ENCODE measurements at places on chromosomes 7 and 10. TPM values are rescaled to one million over a fixed set of nuclear protein-coding genes. Genes with fewer than 3 reads are reported as not detected.

CH25H gene
- total RNA-seq = 2.2 TPM

SPDYE5 gene
- not detected for total RNA-seq

FANK1 gene
- total RNA-seq = 2.1 TPM

CDH23 gene
- 29.6 TPM for total RNA-seq

UPK3BL2 gene
- 7.1 TPM for total RNA-seq

KLF14 gene
- not detected for total RNA-seq

TEX47 gene
- not detected for total RNA-seq

SPDYE16 gene
- not detected for total RNA-seq

FAM25C gene
- total RNA-seq = not detected

DYNC1I1 gene
- 13.7 TPM for total RNA-seq

ITGB8 gene
- 22.7 TPM for total RNA-seq

CDK1 gene
- total RNA-seq = 2.8 TPM

HABP2 gene
- not detected for total RNA-seq

ANXA8 gene
- total RNA-seq = not detected

AKR1C4 gene
- total RNA-seq = not detected

ADAMTS14 gene
- not detected for total RNA-seq

CUZD1 gene
- total RNA-seq = 0.45 TPM

EFCAB10 gene
- not detected for total RNA-seq

TMEM176A gene
- 47.7 TPM for total RNA-seq

ESYT2 gene
- total RNA-seq = 166 TPM

GPR158 gene
- total RNA-seq = 0.06 TPM

GIMAP7 gene
- 15.8 TPM for total RNA-seq

TUBAL3 gene
- not detected for total RNA-seq

SRGN gene
- 74.0 TPM for total RNA-seq

EIF4EBP2 gene
- 81.6 TPM for total RNA-seq

NKX1-2 gene
- total RNA-seq = not detected

FASTK gene
- 45.7 TPM for total RNA-seq

PRR15 gene
- total RNA-seq = 0.42 TPM

SYNPO2L gene
- total RNA-seq = not detected

TWNK gene
- total RNA-seq = 11.1 TPM

ANKRD2 gene
- 1.2 TPM for total RNA-seq

BTBD16 gene
- total RNA-seq = not detected

UBTD1 gene
- total RNA-seq = 10.8 TPM

RET gene
- 1.7 TPM for total RNA-seq

NEUROD6 gene
- total RNA-seq = not detected

ZNF438 gene
- total RNA-seq = 11.5 TPM

HMX2 gene
- not detected for total RNA-seq

LIPN gene
- total RNA-seq = 0.33 TPM

ZKSCAN1 gene
- 24.4 TPM for total RNA-seq

UNCX gene
- total RNA-seq = not detected

AOAH gene
- 2.3 TPM for total RNA-seq

MOGAT3 gene
- total RNA-seq = not detected

PRSS37 gene
- not detected for total RNA-seq

VSTM4 gene
- 11.8 TPM for total RNA-seq

MUC3A gene
- total RNA-seq = 0.23 TPM

JMJD1C gene
- 70.4 TPM for total RNA-seq

CCDC3 gene
- total RNA-seq = 23.7 TPM

HOXA10 gene
- not detected for total RNA-seq

CALML3 gene
- total RNA-seq = not detected

CRTAC1 gene
- total RNA-seq = 4.0 TPM

TUBB8 gene
- not detected for total RNA-seq

LDB3 gene
- 19.1 TPM for total RNA-seq

OSBPL3 gene
- 3.6 TPM for total RNA-seq

FGFR2 gene
- total RNA-seq = 61.5 TPM

MMP21 gene
- total RNA-seq = not detected

GIMAP4 gene
- 33.0 TPM for total RNA-seq

ANKRD61 gene
- not detected for total RNA-seq

TSPAN15 gene
- total RNA-seq = 40.3 TPM
